ENCODE measurements at places on chromosomes 5 and 9. TPM values are rescaled to one million over a fixed set of nuclear protein-coding genes. Genes with fewer than 3 reads are reported as not detected.

- peak; percentile 41 for DNase-seq
These were observed 548 bp downstream of the TERT start for GRCh38 chr5:1294206-1294834.

GRCh38 chr9:94783928-94784327 is 57.4 kb downstream of the AOPEP start:
- no peak for DNase-seq

GRCh38 chr5:61831736-61832135 is 474.3 kb upstream of the KIF2A start:
- DNase-seq: no peak

DNA sequence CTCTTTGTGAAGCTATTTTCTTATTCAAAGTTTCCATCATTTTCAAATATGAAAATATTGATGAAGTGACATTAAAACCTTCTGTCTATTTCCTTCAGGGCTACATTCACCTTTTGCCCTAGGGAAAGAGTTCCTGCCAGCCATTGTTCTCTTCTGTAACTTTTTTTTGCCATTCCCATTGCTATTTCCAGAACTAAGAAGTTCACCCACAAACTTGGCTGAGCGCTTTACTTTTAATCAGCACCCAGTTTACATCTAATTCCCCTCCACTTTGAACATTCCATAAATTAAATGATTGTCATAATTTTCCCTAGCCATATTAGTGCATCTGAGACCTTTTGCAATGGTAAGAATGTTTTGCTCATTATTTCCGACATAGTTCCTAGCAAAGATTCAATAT is 4.4 kb downstream of the IL33 start:
- no peak for DNase-seq

DNA sequence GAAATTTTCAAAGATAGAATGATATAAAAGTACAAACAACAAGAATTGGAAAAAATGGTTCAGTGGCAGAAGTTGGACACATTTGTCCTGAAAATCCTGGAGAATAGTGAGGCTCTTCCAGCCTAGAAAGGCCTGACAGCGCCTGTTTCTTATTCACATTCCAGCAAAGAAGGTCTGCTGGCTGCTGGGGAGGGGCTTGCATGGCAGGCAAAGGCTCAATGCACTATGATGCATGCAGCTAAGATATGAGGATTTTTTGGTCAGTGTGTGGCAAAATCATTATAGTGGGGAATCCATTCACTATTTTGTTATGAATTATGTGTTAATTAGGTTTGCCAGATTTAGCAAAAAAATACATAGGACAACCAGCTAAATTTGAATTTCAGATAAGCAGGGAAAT is 243.9 kb upstream of the SLC30A5 start:
- no peak for DNase-seq

DNA sequence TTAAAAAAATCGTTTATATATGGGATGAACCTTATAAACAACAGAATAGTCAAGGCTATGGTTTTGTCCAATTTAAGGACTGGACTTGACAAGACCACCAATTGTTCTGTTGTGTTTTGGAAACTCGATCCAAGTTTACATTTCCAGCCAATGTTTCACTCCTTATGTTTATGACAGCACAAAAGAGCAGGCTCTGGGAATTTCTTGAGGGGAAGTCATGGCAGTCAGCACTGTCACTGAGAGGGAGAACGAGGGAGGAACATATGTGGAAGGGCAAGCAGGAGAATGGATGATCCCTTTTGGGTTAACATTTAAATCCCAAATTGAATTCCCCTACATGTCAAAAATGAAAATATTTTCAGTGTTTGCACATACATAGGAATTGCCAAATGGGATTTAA is 292.5 kb downstream of the MARCHF11 start:
- peak; percentile 57 for DNase-seq

DNA sequence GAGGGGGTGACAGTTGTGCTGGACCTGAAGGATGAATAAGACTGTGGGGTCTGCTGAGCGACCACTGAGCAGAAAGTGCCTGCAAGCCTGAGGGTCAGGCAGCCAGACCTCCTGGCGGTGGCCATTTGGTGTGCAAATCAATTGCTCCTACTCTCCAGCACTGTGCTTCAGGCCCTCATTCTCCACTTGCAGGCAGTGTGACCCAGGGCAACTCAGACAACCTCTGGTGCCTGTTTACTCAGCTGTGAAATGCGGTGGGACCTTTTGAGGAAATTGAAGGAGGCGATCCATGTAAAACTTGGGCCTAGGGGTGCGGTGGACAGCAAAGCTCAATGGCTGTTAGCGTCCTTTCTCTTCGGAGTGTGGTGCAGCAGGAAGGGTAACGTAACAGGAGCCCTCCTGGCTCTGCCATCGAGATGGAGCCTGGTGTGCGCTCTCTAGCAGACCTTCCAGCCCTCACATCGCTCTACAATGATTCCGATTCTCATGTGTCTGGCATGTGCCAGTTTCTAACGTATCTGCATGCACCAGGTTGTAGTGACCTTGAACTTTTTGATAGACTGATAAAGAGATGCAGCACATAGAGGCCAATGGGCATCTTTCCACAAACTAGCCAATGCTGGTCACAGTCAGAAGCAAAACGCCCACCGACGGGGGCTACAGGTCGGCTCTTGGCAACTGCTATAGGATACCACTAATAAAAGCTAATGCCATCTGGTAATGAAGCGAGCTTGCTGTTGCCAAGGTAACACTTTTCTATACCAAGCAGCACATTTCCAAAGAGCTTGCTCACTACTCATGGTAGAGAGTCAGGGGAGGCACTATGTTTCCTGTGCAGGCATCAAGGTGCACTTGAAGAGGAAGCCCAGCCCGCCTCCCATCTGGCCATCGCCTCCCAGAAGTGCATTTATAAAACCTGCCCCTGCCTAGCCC is 159.7 kb upstream of the RAPGEF1 start:
- no peak for DNase-seq

GRCh38 chr5:71873191-71873591 is 154.1 kb downstream of the CARTPT start:
- no peak for DNase-seq

DNA sequence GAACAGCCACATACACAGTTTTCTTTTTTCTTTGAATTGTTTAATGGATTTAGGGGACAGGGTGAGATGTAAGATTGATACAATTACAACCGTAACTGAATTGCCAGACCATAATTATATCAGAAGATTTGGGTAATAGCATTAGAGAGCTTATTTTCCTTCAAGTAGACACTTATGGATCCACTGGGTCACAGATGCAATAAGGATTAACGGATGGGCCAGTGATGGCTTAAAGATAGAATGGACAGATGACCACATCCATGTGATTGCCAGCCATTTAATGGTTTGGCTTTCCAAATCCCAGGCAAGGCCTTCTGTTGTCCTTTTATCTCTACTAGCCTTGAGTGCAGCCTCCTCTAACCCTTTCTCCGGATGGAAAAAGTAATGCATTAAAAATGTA is 94.7 kb upstream of the NUDT12 start:
- no peak for DNase-seq

DNA sequence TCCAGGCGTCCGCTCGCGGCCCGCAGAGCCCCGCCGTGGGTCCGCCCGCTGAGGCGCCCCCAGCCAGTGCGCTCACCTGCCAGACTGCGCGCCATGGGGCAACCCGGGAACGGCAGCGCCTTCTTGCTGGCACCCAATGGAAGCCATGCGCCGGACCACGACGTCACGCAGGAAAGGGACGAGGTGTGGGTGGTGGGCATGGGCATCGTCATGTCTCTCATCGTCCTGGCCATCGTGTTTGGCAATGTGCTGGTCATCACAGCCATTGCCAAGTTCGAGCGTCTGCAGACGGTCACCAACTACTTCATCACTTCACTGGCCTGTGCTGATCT is 294 bp downstream of the ADRB2 start:
- DNase-seq: no peak

GRCh38 chr9:136854113-136854841 is 2.1 kb downstream of the MAMDC4 start:
- DNase-seq: peak; percentile 35

GRCh38 chr9:36690412-36691168 is 117.9 kb downstream of the MELK start:
- DNase-seq: no peak

Gene PCDHGC5
- 2.7 TPM for total RNA-seq

Gene C5orf34
- total RNA-seq: 4.1 TPM

Gene CPLANE1
- 34.4 TPM for total RNA-seq

Gene NPR3
- not detected for total RNA-seq
